Cortex of kidney (tissue), 1 donor: ENCODE measurements at places on chromosomes 4 and X.

DNA sequence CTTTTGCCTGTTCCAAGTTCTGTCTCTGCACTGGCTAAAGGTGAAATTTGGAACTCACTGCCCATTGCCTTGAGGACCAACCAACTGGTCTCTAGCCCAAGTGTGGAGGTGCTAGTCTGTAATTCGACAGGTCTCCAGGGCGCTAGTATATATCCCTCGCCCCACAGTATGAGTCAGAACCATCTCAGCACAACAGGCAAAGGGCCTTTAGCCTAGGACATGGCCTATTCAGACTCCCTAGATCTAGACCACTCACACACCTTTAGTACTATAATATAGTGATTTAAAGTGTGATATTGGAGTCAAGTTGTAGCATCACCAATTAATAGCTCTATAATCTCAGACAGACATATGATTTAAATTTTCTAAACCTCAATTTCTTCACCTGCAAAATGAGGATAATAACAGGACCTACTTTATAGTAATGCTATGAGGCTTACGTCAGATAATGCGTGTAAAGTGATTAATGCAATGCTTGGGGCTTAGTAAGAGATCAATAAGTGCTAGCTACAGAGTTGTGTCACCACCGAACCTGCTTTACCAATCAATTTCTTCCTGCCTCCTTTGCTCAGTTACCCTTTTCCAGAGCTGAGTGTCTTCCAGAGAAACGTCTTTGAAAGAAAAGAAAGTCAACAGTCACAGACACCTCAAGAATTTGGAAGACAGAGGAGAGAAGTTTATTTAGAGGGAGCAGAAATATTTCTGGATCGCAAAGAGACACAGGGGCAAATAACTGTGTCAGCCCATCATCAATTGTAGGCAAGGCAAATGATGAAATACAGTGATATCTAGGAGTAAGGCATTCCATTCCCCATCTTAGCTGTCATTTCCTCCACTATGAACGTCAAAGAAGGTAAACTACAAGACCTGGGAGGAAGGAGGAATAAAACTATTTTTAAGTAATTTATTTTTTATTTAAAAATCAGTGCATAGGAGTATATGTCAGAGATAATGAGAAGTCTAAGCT is 2.3 kb downstream of the NOX1 start:
- DNase-seq, result no peak

DNA sequence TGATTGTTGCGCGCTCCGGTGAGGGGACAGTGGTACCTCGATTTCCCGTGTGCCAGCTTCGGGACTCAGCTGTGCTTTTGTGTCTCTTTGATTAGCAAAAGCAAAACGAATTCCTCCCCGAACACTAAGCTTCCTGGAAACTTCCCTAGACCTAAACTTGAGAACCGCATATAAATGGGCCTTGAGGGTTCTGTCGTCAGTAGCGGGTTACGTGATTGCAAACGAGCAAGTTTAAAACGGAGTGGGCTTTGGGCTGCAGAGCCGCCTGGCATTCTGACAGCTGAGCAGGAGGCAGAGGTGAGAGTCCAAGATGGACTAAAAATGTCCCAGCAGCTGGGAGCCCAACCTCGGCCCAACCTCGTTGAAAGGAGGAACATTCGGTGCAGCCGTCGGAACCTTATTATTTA is 1.2 kb upstream of the TAPT1 start:
- no peak for DNase-seq

GRCh38 chr4:142339053-142339452 is 507.0 kb downstream of the INPP4B start:
- no peak for DNase-seq

DNA sequence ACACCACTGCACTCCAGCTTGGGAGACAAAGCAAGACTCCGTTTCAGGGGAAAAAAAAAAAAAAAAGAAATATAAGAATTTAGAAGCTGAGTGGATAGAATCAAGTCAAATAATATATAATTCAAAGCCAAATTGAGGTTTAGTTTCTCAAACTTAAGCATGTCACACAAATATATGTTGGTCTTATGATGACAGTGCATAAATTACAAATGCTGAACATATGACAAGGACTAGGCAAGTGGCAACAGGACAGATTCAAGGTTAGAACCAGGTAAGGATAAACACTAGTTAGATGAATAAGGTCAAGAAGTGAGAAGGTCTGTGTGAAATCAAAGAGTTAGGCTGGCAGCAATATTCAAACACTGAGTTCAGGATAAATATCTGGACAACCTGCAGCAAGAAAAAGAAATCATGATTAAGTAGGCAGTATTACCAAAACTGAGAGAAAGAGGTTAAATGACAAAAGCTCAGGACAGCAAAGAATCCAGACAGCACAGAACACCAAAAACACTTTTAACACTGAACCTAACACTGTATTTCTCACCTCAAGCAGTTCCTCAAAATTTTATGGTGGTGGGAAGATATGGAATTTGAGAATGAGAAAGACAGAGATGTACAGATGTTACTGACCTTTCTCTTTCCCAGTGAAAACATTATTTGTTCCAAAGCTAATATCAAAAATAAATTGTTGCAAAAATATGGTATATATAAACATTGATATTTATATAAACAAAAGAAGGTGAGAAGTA is 45.4 kb downstream of the ANKRD17 start:
- no peak for DNase-seq

- no peak for DNase-seq
These were observed 591 bp upstream of the TSPAN7 start for GRCh38 chrX:38560776-38561125.

DNA sequence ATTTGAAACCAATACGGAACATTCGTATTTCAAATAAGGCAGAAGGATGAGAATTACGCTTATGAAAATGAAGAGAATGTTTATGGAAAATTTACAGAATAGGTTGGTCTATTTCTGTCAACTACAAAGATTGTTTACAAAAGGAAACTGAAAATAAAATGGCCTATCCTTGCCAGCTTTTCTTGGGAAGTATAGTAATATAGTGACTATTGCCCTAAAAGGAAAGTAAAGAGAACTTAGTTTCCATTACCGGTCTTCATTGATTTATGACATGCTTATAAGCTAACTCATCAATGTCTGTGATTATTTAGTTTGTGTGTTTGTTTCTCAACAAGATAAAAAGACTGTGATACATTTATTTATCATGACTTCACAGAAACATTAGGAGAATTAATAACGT is 2.9 kb upstream of the SPRY1 start:
- DNase-seq, result no peak

- no peak for DNase-seq
These were observed 68.0 kb downstream of the ACOX3 start for GRCh38 chr4:8372506-8372905.

- DNase-seq, result no peak
These were observed 35.2 kb upstream of the DDX60 start for GRCh38 chr4:168353746-168354145.

- DNase-seq, result no peak
These were observed 1168.3 kb upstream of the PCDH7 start for GRCh38 chr4:29551821-29552220.

- no peak for DNase-seq
These were observed 147.4 kb upstream of the FGF13 start for GRCh38 chrX:138858951-138859350.

- no peak for DNase-seq
These were observed 33.9 kb downstream of the MGARP start for GRCh38 chr4:139246166-139246565.

- DNase-seq, result no peak
These were observed 346.7 kb downstream of the TRIML1 start for GRCh38 chr4:188485906-188486305.

- no peak for DNase-seq
These were observed 9.3 kb upstream of the GRPR start for GRCh38 chrX:16113978-16114565.

DNA sequence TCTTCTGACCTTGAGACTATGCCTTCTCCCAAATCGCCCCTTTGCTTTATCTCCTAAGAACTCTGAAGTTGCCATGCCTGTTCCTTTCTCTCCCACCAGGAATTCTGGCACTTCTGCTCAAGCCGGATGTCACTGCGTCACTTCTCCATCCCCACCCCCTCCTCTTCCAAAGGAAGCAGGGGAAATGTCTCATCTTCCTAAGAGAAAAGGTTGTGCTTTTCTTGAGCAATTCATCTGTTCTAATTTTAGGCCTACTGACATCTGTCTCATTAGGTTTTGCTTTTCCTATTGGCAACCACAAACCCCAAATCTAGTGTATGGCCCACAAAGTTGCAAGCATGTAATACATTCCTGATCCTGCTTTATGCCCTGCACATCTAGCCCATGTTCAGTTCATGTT is 163.1 kb upstream of the PLAC1 start:
- no peak for DNase-seq

DNA sequence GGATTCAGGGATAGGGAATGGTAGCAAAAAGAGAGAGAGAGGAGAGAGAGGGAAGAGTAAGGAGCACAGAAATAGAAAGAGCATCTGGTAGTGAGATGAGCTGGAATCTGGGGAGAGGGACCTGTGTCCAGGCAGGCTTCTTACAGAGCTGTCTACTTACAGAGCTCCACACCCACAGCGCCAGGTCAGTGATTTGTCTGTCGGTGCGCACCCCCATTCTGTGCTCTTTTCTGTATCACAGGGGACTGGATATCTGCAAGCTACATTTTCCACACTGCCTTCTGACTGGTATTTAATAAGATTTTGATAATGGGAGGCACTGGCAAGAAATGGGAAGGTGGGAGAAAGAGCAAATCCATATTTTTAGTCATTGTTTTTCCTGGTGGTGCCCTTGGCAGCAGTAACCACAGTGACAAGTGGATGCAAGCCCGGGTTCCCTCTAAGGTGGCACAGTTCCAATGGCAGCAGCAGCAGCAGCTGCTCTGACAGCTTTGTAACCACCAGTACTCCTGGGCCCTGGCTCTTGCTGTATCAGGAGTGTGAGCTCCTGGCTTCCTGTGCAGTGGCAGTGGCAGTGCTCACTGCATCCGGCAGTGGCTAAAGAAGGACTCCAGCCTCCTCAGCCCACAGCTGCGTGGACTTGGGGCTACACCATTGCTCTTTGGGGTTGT is 300.5 kb downstream of the TRIML1 start:
- DNase-seq, result no peak

DNA sequence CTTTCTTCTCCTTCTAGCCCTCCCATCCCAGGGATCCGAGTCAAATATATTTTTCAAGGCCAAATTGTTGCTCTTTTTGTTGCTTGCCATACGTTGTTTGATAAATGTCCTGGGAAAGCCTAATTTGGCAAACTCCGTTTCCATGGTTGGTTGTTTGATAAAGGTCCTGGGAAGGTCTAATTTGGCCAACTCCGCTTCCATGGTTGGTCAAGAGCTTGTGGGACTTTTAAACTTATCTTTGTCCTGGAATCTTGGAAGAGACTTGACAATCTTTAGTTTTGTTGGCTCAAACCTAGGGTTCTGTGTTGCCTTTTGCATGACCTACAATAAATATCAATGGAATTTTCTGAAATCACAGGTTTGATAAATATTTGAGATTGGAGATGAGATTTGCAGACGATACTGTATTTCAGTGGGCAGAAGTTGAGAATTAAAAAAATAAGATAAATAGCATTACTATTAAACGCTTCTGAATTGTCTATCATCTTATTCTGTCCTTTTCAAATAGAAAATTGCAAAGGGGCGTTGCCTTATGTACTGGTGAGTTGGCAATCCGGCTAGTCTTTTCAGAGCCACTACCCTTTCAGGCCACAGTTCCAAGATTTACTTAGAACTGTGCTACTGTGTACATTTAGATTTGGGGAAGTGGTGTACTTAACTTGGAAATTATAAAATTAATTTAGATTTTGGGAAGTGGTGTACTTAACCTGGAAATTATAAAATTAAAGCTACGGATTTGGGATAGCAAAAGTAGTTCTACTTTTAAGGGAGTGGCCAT is 804 bp downstream of the OSTC start:
- no peak for DNase-seq

DNA sequence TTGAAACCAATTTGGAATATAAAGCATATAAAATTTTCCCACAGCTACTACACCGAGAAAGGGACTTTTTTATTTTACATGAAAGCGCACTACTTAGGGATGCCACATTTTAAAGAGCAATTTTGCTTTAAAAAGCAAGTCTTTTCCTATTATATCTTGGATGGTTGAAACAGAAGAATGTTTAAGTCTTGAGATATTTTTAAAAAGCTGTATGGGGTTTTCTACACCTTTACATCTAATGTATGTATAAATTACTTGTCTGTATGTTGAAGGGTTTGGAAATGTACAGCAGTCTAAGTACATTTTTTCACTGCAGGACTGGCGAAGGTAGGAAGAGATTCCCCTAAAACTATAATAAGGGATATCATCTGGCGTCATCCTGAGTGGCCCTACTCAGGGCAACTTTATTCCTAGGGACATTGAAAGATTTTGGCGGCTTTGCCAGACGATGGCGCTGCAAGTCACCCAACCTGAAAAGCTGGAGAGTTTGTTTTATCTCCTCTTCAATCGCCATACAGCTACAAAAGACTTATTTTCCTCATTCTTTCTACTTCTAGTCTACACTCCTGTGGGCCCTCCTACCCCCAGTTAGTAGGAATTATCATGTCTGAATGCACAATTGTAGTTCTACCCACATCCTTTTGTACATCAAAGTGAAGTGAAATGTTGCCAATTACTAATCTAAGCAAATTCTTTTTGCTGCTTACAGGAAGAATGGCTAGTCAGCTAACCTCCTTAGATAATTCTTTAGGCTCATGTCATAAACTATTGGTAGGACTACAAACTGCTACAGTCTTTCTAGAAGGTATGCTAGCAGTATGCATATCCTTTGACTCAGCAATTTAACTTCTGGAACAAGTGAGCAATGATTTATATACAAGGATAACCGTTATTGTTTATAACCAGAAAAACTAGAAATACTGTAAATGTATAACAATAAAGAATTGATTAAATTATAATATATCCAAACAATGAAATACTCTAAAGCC is 782 bp upstream of the NEK1 start:
- no peak for DNase-seq

GRCh38 chrX:18065956-18066355 is 154.7 kb downstream of the BEND2 start:
- no peak for DNase-seq

DNA sequence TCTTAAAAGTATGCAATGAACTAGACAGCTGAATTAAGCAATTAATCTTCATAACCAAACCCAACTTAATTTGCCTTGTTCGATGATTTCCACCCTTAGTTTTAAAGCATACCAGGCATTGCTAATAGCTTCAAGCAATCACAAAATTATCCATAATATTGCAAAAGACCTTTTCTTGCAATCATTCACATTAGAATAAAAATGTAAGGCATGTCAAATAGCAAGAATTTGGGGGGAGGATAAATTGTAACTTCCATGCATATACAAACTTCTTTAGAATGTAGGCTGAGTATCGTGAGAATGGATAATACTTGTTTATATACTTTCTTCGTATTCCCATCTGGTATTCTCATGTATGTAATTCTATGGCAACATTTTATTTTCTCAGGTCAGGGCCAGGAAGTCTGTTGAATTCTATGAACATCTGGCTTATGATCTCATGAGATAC is 28.7 kb upstream of the BMP2K start:
- DNase-seq, result no peak

DNA sequence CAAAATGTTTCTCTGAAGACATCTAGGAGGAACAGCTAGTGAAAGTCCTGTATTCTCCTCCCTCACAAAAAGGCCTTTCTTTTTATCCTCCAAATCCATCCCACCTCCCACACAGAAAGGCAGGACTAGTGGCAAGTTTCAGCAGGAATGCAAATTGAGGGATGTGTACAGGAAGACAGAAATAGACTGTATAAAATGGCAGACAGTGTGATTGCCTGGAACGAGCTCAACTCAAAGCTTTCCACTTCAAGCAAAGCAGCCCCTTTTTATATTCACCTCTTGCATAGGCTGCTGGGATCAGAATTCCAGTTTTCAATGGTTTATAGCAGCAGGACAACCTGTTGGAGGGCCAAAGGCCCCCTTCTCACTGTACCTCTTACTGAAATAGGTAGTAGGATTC is 57.5 kb downstream of the DCX start:
- DNase-seq, result no peak

GRCh38 chrX:23756165-23756564 is 13.1 kb upstream of the ACOT9 start:
- no peak for DNase-seq
